Astrocyte of the cerebellum (primary cell): ENCODE measurements at places on chromosomes 16 and 17.

DNA sequence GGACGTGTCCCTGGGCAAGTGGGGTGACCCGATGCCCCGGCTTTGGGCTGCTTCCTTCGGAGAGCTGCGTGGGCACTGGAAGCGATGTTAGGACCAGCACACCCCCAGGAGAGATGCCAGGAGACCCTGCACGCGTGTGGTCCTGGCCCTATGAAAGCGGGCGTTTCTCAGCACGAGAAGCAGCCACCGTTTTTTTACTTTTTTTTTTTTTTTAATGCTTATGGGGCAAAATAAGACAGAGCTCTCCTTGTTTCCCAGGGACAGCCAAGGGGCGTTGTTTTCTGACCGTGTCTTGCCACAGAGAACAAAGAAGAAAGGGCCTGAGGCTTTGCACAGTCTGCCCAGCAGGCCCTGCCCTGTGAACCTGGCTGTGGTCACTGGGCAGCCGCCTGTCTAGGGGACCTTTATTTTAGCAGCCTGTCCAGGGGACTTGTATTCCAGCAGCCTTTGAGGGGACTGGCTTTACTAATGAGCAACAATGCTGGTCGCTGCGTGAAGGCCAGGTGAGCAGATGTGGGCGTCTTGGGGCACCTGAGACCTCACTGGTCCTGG lies 996 bp downstream of the SLC25A10 start:
- DNase-seq = no peak

GRCh38 chr17:66822009-66822408 lies 12.9 kb upstream of the CACNG5 start:
- no peak for DNase-seq

GRCh38 chr16:24024971-24025370 lies 189.2 kb downstream of the PRKCB start:
- no peak for DNase-seq

DNA sequence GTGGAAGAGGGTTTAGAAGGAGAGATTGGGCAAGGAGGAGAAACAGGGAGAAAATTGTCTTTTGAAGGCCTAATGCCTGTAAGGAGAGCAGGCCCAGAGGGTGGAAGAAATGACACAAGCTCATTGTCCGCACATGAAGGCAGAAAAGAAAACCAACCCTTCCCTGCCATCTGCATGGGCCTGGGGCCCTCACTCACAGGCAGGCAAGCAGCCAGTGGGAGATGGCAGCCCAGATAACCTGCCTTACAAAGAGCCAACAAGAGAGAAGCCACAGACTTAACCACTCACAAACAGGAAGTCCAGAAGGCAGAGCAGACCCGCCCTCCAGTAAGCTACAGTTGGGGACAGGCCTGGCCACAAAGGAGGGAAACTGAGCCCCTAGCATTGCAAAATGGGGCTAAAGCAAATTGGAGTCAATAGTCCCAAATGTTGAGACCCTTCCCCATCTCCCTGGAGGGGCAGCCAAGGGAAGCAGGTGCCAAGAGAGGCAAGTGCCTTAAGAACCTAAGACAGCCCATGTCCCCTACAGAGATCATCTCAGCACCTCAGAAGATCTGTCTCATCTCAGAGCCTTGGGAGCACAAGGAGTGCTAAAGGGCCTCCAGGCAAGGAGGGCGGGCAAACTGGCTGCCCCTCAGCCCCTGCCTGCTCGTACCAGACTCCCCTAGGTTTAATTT lies 7.3 kb upstream of the TSPOAP1 start:
- DNase-seq = no peak

DNA sequence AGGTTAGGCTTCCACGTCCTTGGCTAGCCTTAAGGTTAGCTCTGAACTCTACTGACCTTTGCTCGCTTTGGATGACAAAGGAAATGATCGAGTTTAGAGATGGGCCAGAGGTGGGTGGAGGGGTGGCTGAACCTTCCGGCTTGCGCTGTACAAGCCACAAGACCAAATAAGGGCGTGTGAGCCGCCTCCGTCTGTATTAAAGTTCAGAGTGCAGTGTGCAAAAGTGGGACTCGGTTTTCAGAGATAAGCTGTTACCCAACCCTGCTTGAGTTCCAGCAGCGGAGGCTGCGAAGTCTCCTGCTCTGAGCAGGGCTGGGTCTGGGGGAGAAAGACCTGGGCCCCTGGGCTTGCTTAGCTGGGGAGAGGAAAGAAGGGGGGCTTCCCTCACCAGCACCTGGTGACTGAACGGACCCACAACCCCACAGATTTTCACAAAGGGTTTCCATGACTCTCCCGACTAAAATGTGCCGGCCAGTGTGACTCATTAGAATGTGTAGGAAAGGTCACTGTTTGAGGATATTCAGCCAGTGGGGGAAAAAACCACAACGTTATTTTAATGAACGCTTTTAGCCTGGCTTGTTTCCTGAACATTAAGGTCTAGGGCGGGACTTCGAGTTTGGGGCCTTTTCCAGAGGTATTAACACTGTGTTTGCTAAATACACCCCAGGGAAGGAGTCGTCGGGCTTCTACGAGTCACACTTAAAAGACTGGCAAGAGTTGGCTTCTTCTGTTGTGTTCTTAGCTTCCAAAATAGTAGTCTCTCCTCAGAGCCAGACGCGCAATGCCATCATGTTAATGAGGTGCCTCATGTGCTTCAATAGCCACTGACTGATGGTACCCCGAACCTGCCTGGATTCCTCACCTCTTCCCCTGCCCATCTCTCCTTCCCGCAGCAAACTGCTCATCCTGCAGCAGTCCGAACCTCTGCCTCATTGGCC lies 67.0 kb downstream of the CENPV start:
- peak; percentile 99 for DNase-seq

DNA sequence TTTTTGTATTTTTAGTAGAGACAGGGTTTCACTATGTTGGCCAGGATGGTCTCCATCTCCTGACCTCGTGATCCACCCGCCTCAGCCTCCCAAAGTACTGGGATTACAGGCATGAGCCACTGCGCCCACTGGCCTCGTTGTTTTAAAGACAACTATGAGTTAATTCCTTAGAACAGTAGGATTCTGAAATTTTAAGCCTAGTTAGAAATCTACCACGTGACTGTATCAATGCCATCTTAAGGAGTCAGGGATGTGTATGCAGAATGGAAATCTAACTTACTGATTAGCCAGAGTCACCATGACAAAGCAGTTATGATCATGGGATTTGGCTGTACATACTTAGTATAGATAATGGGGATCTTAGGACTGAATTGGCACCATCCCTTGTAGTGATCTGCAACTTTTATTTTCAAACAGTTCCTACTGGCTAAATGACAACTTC lies 2.8 kb downstream of the CEP20 start:
- no peak for DNase-seq

GRCh38 chr16:82481455-82481854 lies 145.3 kb upstream of the CDH13 start:
- no peak for DNase-seq

GRCh38 chr16:86249631-86250030 lies 260.7 kb upstream of the FOXF1 start:
- no peak for DNase-seq

- no peak for DNase-seq
Observed at GRCh38 chr17:32341141-32341856, 674 bp downstream of the C17orf75 start.

- DNase-seq = no peak
Observed at GRCh38 chr17:16975277-16975651, 3.3 kb upstream of the TNFRSF13B start.

DNA sequence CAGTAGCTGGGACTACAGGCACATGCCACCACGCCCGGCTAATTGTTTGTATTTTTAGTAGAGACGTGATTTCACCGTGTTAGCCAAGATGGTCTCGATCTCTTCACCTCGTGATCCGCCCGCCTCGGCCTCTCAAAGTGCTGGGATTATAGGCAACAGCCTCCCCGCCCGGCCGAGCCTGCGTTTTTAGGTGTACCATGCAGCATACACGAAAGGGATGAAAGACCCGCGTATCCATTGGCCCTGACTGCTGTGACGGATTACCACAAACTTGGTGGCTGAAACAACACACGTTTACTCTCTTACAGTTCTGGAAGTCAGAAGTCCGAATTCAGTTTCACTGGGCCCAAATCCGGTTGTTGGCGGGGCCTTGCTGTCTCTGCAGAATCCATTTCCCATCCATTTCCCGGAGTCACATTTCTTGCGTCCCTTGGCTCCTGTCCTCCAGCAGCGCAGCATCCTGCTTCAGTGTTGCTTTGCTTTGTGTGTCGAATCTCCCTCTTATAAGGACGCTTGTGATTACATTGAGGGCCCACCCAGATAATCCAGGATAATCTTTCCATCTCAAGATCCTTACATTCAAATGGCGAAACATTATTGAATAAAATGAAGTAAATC lies 8.3 kb upstream of the GUCY2D start:
- no peak for DNase-seq

- no peak for DNase-seq
Observed at GRCh38 chr16:68037841-68038597, 14.9 kb downstream of the DUS2 start.

DNA sequence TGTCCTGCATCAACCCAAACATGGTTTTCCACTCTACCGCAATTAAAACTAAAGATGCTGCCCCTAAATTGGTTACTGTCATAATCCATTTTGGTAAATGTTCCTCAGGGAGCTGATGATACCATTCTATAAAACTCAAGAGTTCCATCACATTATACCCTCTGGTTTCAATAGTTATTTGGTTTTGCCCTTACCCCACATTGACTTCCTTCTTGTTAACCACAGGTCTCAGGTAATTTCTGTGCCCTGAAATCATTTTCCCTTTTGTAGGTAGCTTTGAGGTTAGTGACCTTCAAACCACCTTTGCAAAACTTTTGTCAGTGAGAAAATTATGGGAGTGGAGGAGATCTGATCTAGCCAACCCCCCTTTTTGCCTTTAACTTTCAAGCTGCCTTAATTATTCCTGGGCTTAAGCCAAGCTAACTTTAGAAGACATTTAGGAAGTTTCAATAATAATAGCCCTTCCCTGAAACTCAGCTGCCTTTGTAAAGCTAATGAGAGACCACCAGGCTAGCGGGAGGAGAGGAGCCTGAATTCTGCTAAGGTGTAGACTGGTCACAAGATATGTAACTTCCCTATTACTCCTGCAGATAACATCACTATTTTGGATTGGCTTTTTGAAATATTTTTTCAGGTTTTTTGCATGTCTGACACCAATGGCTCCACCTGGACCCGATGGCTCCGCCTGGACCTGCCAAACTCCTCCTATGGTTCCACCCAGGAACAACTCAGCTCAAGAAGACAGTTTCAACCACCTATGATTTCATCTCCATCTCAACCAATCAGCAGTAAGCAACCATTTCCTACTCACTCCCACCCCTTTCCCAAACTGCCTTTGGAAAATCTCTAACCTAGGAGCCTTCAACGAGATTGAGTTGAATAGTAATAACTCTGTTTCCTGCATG lies 224.9 kb downstream of the HS3ST3B1 start:
- no peak for DNase-seq

DNA sequence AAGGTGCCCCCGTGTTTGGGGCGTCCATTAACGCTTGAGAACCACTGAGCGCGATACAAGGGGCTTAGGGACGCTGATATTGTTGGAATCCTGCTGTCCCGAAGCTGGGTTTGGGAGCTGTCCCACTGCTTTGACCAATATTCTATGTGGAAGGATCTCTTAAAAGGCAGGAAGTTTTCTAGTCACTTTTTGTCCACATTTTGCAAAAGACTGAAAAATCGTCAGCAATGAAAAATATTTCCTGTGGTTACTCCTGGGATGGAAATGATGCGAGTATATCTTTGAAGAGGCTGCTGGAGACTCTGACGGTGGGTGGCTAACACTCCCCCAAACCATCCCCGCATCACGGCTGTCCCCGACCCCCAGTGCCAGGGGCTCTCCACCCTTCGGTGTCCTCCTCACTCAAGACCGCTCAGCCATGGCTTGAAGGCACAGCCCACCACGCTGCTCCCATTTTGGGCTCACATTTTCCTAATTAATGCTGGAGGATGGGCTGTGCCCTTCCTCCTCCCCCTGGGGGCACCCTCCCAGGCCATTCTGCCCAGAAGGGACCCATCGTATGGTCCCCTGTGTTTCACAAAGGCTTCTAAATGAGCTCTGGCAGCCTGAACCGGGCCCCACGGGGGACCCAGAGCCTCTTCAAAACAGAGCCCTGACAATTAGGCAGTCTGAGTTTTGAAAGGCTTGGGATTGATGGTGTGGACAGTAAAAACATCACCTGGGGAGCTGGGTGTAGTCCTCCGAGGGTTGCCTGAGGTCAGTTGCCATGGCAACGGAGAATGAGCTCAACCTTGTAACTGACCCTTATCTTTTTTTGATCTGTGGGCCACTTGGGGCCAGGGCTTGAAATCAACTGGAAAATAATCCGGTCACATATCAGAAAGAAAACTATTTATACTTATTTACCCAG lies 158.6 kb downstream of the C16orf78 start:
- no peak for DNase-seq

DNA sequence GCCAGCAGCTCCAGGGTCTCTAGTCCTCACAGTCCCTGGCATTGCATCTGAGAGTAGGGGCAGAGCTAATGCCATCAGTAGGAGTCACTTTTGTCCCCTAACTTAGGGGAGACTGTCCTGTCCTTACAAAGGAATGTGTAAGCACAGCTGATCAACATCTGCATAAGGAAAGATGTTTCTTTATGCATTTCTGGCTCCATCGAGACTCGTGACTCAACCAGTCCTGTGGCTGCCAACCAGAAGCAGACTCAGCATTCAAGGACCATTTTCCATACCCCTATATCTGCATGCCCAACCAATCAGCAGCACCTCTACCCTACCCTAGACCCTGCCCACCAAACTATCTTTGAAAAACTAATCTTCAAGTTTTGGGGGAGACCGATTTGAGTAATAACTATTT lies 8.2 kb upstream of the MPP2 start:
- DNase-seq = no peak

DNA sequence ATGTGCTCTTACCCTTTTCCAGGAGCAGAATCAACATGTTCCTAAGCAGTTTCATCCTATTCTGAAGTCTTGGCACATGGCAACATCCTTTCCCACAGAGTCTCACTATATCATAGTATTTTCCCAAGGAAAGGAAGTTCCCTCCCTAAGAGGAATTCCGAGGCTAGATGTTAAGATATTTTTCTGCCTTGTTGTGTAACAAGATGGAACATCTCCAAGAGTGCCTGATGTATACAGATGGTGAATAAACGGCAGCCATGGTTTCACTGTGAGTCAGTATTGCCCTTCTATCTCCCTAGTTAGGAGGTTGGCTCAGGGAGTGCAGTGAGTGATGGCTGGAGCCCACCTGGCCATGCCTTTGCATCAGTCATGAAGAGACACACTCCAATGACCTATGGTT lies 48.2 kb downstream of the SPACA3 start:
- DNase-seq = no peak

DNA sequence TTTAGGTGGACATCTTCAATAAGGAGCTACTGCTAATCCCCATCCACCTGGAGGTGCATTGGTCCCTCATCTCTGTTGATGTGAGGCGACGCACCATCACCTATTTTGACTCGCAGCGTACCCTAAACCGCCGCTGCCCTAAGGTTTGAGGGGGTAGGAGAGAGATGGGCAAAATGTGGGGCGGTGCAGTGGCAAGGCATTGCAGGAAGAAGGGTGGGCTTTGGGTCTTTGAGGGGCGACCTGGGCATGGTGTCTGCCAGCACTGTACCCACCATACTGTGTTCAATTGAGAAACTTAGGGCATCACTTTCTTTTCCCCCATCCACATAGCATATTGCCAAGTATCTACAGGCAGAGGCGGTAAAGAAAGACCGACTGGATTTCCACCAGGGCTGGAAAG lies 8.6 kb downstream of the SENP3 start:
- no peak for DNase-seq
